Left lung (tissue), 14 donors: ENCODE measurements at places on chromosomes 2 and 18. TPM values are rescaled to one million over a fixed set of nuclear protein-coding genes. Genes with fewer than 3 reads are reported as not detected.

The POTEJ gene
- not detected for total RNA-seq

The TM4SF20 gene
- total RNA-seq: not detected

The ALK gene
- total RNA-seq: 0.65 TPM

The CHCHD5 gene
- total RNA-seq: 26.8 TPM

The CYS1 gene
- 0.60 TPM for total RNA-seq

The OBSL1 gene
- total RNA-seq: 65.0 TPM

The LBX2 gene
- 1.6 TPM for total RNA-seq

The SPATA3 gene
- total RNA-seq: not detected

The GPR35 gene
- total RNA-seq: 1.1 TPM

DNA sequence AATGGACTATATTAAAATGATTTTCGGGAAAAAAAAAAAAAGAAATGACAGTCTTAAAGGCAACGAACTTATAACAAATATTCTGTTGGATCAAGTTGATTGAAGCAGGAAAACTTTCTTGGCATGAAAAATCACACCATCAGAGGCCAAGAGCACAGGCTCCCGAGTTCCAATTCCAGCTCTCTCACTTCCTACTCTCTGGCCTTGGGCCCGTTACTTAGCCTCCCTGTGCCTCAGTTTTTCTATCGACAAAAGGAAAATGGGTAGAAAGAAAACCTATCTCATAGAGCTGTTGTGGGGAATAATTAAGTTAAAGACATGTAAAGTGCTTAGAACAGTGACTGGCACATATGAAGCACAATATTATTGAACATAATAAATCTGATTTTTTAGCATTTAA is 74.2 kb downstream of the HNRNPLL start:
- H3K4me1 ChIP-seq: no peaks in the 10 kb centered on the region
- DNase-seq: no peak
- H3K4me3 ChIP-seq: no peak overlapping the region
- H3K27me3 ChIP-seq: peaks cover 21% of the 10 kb centered on the region

DNA sequence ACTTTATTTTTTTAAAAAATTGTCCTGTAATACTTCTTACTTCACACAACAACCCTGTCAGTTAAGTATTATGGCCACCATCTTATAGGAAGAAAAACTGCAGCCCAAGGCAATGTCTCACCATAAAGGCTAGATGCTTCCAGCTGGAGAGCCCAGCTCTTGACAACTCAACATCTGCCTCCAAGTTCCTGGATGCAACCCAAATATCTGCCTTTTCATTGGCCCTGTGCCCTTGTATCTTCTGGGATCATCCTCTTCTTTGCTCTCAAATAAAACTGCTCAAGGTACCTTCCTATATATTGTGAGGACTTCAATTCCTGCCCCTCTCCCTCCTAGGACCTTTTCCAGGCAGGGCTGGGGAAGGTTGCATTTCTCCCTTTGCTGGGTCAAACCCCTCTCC is 69.5 kb downstream of the BIN1 start:
- H3K27ac ChIP-seq: no peak overlapping the region
- DNase-seq: no peak
- H3K4me3 ChIP-seq: no peak overlapping the region
- no peaks in the 10 kb centered on the region for H3K27me3 ChIP-seq
- no peaks in the 10 kb centered on the region for H3K4me1 ChIP-seq
- no peaks in the 10 kb centered on the region for H3K36me3 ChIP-seq

DNA sequence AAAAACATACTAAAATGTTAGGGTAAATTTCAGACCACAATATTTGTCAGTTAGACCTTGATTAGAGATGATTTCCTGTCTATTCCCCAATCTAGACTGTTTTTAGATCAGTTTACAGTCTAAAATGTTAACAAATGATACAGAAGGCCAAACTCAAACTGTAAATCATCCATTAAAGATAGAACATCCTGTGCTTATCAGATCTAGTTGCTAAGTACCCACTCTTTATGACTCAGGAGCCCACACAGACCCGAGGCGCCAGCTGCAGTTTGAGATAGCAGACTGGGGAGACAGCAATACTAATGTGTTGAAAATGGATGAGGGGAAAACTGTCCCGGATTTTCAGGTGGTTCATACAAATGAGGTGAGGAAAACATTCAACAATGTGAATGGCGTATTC is 113.3 kb downstream of the SCG2 start:
- no peak overlapping the region for H3K27ac ChIP-seq
- no peak overlapping the region for H3K4me3 ChIP-seq
- H3K36me3 ChIP-seq: no peaks in the 10 kb centered on the region
- H3K27me3 ChIP-seq: no peaks in the 10 kb centered on the region
- no peak for DNase-seq

DNA sequence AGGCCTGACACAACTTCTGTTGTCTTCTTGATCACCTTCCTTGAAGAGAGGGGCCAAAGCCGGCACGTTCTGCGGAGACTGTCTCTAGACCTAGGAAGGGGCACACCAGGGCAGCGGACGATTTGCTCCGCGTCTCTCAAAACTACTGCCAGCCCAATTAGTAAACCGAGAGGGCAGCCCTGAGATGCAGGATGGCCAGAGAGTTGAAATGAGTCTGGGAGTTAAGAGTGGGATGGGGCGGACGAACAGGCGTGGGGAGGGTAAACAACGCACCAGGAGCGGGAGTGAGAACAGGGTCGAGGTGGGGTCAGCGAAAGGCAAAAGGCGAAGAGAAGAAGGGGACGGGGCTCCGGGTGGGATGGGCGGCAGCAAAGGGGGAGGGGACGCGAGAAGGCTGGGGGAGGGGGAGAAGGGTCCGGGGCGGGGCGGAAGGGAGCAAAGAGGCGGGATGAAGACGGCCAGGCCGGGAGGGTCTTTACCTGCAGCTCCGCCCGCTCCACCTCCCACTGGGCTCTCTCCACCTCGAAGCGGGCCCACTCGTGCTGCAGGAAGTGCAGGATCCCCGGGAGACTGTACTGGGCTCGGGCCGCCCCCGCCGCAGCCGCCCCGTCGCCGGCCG is 476 bp downstream of the STRN start:
- peak overlapping the region; percentile 86 for H3K27ac ChIP-seq
- peak; percentile 56 for DNase-seq
- peaks cover 17% of the 10 kb centered on the region for H3K4me1 ChIP-seq

DNA sequence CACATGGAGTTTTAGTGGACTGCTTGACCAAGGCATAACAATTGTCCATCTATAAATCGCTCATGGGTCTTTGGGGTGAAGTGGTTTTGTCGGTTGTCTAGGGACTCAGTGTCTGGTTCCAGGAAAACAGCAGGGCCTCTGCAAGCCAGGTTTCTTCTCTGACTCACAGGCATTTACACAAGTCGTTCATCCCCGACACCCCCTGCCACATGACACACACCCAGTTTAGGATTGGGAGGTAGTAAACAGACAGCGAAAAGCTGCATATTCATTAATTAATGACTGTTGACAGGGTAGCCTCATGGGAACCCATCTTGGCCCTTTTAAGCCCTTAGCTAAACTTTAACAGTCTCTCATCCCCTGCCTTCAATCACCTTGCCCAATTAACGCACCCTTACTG is 194.8 kb upstream of the ACVR2A start:
- no peak overlapping the region for H3K4me3 ChIP-seq
- H3K36me3 ChIP-seq: no peaks in the 10 kb centered on the region
- no peak for DNase-seq
- H3K4me1 ChIP-seq: no peaks in the 10 kb centered on the region

DNA sequence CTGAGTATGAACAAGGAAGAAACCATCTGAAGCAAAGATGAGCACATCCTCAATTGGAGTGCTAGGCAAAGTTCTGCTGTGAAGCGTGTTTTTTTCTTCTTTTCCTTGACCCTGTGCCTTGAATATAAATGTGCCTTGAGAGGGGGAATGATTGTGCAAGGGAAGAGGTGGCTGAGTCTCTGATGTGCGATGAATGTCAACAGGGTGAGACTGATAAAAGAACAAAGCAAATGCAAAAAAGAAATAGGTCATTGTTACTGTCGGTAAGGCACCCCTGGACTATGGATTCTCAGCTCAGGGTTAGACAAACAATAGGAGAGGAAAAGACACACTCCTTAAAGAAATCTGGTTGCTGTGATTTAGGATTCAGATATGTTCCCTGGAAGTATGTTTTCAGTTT is 54.5 kb downstream of the HDHD2 start:
- no peaks in the 10 kb centered on the region for H3K4me1 ChIP-seq
- no peak overlapping the region for H3K27ac ChIP-seq
- no peak for DNase-seq
- no peaks in the 10 kb centered on the region for H3K36me3 ChIP-seq
- H3K4me3 ChIP-seq: no peak overlapping the region

DNA sequence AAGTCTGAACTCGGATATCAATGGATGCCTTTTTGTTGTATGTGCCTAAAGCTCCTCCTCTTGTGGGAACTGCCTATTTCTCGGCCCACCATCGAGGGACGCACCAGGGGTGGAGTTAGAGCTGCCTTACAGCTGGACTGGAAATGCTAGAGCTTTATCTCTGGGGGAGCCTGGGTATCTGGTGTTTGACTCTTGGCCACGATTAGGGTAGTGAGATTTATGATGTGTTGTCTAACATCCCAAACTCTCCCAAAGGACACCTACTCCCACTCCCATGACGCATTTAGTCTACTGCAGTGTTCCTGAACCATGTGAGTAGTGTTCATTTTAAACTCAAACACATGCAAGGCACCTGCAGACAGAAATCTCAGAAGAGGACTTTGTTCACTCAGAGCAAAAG is 594.8 kb downstream of the METTL4 start:
- no peaks in the 10 kb centered on the region for H3K4me1 ChIP-seq
- H3K27me3 ChIP-seq: no peaks in the 10 kb centered on the region
- H3K4me3 ChIP-seq: no peak overlapping the region
- no peaks in the 10 kb centered on the region for H3K36me3 ChIP-seq

DNA sequence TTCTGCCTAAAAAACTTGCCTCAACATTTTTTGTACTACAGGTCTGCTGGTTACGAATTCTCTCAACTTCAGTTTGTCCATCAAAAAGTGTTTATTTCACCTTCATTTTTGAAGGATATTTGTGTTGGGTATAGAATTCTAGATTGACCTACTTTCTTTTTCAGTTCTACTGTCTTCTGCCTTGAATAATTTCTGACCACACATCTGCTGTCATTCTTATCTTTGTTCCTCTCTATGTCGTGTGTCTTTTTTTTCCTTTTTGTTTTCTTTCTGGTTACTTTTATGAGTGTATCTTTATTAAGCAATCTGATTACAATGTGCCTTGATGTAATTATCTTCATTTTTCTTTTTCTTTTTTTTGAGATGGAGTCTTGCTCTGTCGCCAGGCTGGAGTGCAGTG is 25.3 kb downstream of the ADCY3 start:
- no peak overlapping the region for H3K27ac ChIP-seq
- no peaks in the 10 kb centered on the region for H3K27me3 ChIP-seq
- no peaks in the 10 kb centered on the region for H3K4me1 ChIP-seq
- H3K36me3 ChIP-seq: no peaks in the 10 kb centered on the region
- DNase-seq: no peak

DNA sequence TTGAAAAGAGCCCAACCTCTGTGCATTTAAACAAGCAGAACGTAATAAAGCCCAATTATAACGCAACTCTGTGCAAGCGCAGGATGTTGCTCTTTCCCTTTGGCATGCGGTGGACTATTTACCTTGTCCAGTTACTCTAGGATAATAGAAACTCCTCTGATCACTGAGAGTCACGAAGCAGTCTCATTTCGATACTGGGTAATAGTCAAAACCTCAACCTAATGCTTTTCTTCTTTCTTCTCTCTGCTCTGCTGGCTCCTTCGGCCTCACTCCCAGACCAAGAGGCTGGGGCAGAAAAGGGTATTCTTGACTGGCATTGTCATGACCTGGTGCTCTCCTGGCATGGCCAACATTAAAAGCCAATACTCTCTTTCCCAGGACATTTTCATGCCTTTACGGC is 89.7 kb upstream of the GCFC2 start:
- no peak overlapping the region for H3K27ac ChIP-seq
- DNase-seq: no peak
- H3K4me3 ChIP-seq: no peak overlapping the region
- H3K27me3 ChIP-seq: no peaks in the 10 kb centered on the region
- H3K4me1 ChIP-seq: no peaks in the 10 kb centered on the region

GRCh38 chr18:26458526-26459232 is 89.7 kb downstream of the KCTD1 start:
- H3K4me3 ChIP-seq: no peak overlapping the region
- no peaks in the 10 kb centered on the region for H3K27me3 ChIP-seq
- no peaks in the 10 kb centered on the region for H3K4me1 ChIP-seq
- peaks cover 8% of the 10 kb centered on the region for H3K36me3 ChIP-seq
- DNase-seq: no peak

- no peaks in the 10 kb centered on the region for H3K36me3 ChIP-seq
- no peak overlapping the region for H3K4me3 ChIP-seq
- H3K27me3 ChIP-seq: no peaks in the 10 kb centered on the region
- no peaks in the 10 kb centered on the region for H3K4me1 ChIP-seq
Measured at GRCh38 chr18:40347261-40347660, 1607.8 kb upstream of the PIK3C3 start.

- peak overlapping the region; percentile 92 for H3K27ac ChIP-seq
- DNase-seq: no peak
- no peaks in the 10 kb centered on the region for H3K36me3 ChIP-seq
- no peaks in the 10 kb centered on the region for H3K4me1 ChIP-seq
- no peaks in the 10 kb centered on the region for H3K27me3 ChIP-seq
Measured at GRCh38 chr2:68734176-68734575, 435 bp upstream of the ARHGAP25 start.

DNA sequence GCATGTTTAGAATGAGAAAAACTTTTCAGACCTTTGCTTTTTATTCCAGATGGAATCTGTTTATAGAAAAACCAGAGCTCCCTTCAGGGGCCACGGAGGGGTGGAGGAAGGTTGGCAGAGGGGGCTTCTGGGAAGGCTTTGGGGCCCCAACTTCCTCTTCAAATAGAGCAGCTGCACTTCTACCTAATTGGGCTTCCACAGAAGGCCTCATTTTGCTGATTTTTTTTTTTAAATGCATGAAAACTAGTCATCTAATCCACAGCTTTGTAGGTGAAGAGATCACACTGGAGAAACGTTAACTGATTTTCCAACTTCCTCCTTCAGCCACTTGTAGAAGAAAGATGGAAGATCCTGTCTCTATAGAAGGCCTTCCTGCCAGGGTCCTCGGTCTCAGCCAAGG is 181.8 kb downstream of the BCL11A start:
- H3K27ac ChIP-seq: no peak overlapping the region
- no peaks in the 10 kb centered on the region for H3K27me3 ChIP-seq
- no peak for DNase-seq
- H3K4me1 ChIP-seq: no peaks in the 10 kb centered on the region
- H3K36me3 ChIP-seq: no peaks in the 10 kb centered on the region
